Kasumi-1 (cell line): ENCODE measurements at places on chromosomes 11 and 22.

- DNase-seq, result no peak
Observed at GRCh38 chr22:20249797-20250354, 18.2 kb downstream of the RTN4R start.

DNA sequence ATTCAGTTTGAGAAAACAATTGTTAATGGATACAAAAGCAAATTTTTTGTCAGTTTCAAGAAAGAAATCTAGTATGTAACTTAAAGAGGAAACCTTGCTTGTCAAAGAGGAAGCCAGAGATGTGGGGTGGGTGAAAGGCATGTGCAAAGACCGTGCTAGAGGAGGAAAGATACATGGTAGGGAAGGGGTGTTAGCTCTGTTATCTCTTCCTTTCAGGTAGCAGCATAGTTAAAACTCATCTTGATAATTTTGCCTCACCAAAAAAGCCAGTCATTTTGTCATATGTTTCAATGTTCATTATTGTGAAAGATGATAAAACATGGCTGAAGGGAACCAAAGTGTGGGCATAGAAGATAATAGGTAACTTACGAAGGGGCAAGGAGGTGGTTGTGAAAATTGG is 2.6 kb upstream of the MS4A2 start:
- no peak for DNase-seq

GRCh38 chr11:119065369-119065768 is 2.2 kb upstream of the VPS11 start:
- DNase-seq, result peak; percentile 83

- peak; percentile 43 for DNase-seq
Observed at GRCh38 chr11:8219257-8220021, 44.2 kb downstream of the LMO1 start.

DNA sequence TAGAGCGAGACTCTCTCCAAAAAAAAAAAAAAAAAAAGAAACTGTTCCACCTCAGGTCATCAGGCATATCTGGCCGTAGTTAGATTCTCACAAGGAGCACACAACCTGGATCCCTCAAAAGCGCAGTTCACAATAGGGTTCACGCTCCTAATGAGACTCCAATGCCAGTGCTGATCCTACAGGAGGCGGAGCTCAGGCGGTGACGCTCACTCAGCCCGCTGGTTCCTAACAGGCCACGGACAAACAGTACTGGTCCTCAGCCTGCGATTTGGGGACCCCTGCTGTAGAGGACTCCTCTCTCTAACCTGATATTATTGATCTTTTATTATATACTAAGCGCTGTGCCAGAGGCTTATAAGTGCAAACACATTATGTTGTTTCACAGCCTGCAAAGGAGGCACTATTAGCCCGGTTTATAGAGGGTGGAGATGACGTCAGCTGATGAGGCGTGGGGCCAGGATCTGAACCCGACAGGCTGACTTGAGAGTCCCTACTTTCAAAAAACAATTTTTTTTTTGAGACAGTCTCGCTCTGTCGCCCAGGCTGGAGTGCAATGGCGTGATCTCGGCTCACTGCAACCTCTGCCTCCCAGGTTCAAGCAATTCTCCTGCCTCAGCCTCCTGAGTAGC is 4.9 kb upstream of the MAFF start:
- no peak for DNase-seq

GRCh38 chr11:73245461-73245860 is 26.7 kb upstream of the P2RY6 start:
- no peak for DNase-seq

GRCh38 chr11:45407226-45407625 is 121.1 kb upstream of the SYT13 start:
- no peak for DNase-seq

GRCh38 chr11:74141908-74142307 is 28.9 kb downstream of the C2CD3 start:
- no peak for DNase-seq
